A172 (cell line): ENCODE measurements at places on chromosomes 11 and 22. TPM values are rescaled to one million over a fixed set of nuclear protein-coding genes. Genes with fewer than 3 reads are reported as not detected.

DNA sequence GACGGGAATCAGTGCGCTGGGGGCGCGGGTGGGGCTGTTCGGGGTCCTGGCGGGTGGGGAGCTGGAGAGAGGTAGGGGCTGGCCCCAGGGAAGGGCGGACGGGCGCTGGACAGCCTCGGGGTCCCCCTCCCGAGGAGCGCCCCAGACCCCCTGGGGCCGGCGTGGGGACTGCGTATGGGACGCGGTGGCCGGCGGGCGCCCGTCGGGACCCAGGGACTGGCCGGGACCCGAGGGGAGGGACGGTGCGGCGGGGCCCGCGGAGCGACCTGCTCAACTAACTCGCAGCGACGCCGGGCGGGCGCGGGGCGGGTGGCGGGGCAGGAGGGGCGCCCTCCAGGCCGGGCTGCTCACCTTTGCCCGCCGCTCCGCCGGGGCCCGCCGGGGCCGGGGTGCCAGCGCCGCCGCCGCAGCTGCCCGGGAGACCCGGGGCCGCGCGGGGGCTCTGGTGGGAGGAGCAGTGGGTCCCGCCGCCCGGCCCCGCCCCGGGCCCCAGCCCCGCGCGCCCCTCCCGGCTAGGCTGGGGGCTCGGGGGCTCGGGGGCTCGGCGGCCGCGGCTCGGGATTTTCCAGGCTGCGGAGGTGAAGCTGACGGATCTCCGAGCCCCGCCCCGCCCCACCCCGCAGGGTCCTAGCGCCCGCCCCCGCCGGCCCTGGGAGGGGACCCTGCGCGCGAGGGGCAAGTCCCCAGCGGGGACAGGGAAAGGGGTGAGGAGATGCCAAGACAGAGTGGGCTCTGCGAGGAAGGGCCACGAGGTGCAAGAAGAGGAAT, 12.3 kb downstream of the STARD10 start:
- DNase-seq: no peak

- no peak for DNase-seq
Observed at GRCh38 chr11:103453126-103453525, 343.9 kb downstream of the DYNC2H1 start.

- no peak for DNase-seq
Observed at GRCh38 chr11:10305964-10306918, 1.4 kb downstream of the ADM start.

DNA sequence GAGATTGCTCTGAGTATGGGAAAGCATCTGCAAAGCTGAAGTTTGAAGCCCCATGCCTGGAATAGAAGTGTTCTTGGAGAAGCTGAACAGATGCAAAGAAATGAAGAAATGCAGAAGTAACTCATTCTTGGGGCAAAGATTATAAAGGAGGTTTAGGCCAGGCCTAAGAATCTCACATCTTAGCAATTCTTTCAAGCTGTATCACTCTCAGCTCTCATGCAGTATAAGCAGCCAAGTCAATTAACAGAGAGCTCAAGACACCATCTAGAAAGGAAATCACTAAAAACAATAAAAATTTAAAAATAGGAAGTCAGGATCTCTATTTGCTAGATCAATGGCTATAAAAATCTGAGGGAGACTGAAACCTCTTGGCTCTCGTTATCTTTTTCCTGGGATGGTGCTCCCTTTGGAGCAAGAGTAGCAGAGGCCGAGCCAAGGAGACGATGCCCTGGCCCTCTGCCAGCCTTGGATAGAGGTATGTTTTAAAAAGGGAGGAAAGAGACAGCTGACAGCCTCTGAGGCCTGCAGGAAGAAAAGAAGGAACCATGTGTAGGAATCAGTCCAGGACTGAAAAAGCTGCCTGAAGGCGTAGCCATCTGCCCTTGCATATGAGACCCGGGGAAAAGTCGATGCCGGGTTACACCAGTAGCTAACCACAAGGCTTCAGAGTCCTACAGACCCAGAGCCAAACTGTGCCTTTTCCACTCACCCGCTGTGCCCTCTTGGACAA, 229.8 kb downstream of the BLID start:
- DNase-seq: no peak

Gene MMP1
- total RNA-seq: 12.9 and 19.7 TPM in 2 replicates

DNA sequence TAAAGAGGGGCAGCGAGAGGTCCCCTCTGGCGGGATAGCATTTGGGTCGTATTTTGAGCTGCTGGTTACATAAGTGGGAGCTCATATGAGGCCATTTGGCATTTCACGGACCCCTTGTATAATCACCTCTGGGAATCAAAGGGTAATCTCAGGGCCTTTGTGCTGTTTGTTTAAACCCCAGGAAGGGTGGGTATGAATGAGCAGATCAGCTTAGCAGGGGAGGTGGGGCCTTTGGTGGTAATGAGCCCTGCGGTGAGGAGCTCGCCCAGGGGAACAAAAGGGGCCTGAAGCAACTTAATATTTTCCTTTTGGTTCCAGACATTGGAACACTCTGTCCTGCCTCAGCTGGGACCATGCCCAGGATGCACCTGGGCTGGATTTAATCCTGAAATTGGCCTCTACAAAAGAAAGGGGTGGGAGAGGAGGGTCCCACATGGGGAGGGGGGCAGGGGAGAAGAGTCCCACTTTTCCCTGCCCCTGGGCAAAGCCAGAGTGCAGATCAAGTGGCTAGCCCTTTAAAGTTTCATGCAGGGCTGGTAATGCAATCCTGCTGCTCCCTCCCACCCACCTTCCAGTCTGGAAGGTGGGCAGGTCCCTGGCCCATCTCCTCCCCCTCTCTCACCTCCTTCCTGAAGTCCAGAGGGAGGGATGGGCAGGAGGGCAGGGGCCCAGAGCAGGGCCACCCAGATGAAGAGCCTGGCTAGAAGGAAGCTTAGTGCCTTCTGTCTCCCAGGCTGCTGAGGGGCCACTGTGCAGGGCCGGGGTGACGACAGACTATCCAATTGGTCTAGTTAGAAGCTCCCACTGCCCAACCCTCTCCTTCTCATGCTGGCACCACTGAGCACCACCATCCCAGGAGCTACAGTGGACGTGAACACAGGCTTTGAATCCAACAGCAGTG, 10.5 kb downstream of the TSKU start:
- DNase-seq: no peak

GRCh38 chr22:38443628-38444521, 11.1 kb downstream of the KCNJ4 start:
- no peak for DNase-seq

DNA sequence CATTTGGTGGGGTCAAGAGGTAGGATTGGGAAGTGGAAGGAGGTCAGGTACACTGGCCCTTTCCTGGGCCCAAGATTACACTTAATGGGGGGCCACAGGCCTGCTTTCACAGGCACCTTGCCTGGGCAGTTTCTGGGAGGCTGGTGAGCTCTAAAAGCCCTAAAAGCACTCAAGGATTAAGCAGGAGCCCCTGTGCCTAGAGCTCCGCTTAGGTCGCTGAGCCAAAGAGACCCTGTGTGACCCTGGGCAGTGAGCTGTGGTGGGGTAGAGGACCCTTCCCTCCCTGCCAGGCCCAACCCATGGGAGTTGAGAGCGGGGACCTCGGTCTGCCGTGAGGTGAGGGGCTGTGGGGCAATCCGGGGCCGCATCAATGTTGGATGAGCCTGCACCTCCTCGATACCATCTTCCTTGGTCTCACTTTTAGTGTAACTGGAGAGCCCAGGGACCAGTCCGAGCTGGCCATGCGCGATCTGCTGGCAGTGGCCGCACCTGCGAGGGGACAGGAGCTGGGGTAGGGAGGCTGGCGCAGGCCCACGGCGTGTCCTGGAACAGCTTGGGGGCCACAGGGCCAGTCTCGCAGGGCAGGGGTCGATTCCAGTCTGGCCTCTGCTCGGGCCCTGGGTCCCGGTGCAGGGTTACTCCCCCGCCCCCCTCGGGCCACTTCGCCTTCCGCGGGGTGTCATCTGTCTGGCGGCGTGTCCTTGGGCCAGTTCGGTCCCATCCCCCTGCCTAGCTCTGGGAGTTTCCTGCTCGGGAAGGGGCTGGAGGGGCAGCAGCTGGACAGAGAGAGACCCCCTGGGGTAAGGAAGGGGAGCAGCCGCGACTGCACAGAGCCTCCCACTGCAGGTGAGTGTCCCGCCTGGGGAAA, 44.3 kb downstream of the EIF3F start:
- DNase-seq: no peak

- DNase-seq: no peak
Observed at GRCh38 chr11:14248580-14248981, 110.4 kb downstream of the RRAS2 start.

- peak; percentile 46 for DNase-seq
Observed at GRCh38 chr11:78038697-78039313, 15.7 kb upstream of the KCTD14 start.

DNA sequence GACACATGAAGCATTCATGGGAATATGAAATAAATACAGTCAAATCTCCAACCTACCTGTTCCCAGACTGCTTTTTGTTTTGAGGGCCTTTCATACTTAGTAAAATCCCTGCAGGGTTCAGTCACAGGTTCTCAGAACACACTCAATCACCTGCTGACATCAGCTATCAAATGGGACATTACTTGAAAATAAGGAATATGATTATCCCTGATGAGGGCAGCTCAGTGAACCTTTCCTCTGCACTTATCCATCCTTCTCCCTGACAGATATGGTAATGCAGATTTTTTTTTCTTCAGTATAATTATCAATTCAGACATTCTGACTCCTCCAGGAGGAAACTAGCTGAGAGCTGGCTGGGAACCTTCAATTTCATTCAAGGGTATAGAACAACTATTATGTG, 1127.4 kb upstream of the CCDC90B start:
- no peak for DNase-seq

Gene POU2AF2
- total RNA-seq: not detected in 2 replicates

Gene CST6
- total RNA-seq: not detected in 2 replicates

DNA sequence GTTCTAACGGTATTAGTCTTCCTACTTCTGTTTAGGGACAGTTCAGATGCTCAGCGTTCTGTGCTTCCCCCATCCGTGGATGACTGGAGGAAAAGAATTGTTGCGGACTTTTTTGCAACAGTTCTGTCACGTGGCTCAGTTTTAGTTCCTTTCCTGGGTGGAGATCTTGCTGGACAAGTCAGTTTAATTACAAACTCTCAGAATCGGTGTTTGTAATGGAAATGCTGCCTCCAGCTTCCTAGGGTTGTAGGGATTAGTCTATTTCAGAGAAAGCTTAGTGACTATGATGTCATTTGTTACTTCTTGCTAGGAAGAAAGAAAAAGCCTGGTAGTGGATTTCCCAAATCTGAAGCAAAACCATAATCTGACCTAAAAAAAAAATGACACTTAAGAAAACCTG, 320.4 kb downstream of the CADM1 start:
- DNase-seq: no peak

GRCh38 chr11:61121192-61121831, 19.0 kb downstream of the CD5 start:
- peak; percentile 56 for DNase-seq

Gene JAML
- not detected in 2 replicates for total RNA-seq

Gene GP1BB
- 8.5 and 10.5 TPM in 2 replicates for total RNA-seq

GRCh38 chr11:67612751-67613150, 6.0 kb downstream of the NDUFV1 start:
- DNase-seq: no peak

GRCh38 chr11:133727774-133728173, 117.5 kb downstream of the SPATA19 start:
- DNase-seq: no peak

GRCh38 chr11:57937431-57937830, 86.2 kb upstream of the OR9Q1 start:
- DNase-seq: no peak

GRCh38 chr11:96264364-96264763, 78.6 kb downstream of the MAML2 start:
- no peak for DNase-seq

Gene MRGPRE
- not detected in 2 replicates for total RNA-seq

- DNase-seq: no peak
Observed at GRCh38 chr11:130826572-130826971, 89.7 kb downstream of the SNX19 start.

DNA sequence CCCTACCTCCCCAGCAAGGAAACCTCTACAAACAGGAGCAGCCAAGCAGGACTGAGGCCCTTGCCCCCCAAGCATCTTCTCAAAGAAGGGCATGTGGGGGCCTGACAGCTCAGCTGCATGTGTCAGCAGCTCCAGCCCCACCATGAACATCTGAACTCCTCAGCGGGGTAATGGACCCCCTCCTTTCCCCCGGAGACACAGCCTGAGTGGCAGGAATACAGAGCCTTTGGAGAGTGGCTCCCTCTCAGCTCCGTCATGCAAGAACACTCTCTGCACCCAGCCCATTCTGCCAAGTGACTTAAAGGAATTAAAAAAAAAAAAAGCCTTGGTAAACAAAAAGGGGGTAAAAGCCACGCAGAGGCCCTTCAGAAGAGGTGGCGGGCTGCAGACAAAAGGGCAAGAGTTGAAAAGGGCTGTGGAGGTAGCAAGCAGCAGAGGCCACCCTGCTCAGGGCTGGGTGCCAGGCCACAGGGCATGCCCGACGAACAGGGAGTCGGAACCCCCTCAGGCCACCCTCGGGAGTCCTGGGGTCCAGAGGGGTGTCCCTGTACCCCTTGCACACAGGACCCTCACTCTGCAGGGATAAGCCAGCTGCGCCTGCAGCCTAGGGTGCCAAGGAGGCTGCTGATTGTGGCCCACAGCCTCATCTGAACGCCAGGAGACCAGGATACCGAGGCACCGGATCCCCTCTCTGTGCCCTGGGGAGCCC, 62.5 kb downstream of the MACROD1 start:
- no peak for DNase-seq

GRCh38 chr11:111586388-111586831, 15.8 kb upstream of the SIK2 start:
- DNase-seq: peak; percentile 35

DNA sequence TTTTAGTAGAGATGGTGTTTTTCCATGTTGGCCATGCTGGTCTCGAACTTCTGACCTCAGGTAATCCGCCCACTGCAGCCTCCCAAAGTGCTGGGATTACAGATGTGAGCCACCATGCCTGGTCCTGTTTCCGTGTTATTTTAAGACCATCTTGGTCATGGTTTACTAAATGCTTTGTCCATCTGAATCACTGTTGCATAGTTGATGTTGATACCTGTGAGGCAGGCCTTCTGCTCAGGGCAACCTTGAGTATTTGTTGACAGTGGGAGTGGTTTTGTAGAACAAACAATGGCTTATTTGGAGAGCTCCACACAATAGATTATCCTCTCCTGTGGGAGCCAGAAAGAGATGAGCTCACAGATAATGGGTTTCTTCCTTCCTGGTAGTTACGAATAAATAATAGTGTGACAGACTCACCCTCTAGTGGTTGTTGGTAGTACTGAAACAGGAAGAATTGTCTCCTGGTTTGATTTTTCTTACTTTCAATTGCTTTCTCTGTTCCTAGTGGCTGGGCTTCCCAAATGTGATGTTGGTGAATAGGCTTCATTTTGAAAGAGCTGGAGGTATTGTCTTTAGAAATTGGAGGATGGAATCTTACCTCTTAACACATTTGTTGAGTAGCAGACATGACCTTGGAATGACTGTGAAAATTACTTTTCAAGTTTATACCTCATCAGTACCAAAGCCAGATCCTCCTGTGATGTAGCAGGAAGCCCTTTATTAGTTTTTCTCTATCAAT, 39.0 kb downstream of the CTNND1 start:
- DNase-seq: peak; percentile 77
